ENCODE measurements at places on chromosomes 3 and 15.

GRCh38 chr3:172303941-172304558, 144.2 kb downstream of the GHSR start:
- no peak for DNase-seq

DNA sequence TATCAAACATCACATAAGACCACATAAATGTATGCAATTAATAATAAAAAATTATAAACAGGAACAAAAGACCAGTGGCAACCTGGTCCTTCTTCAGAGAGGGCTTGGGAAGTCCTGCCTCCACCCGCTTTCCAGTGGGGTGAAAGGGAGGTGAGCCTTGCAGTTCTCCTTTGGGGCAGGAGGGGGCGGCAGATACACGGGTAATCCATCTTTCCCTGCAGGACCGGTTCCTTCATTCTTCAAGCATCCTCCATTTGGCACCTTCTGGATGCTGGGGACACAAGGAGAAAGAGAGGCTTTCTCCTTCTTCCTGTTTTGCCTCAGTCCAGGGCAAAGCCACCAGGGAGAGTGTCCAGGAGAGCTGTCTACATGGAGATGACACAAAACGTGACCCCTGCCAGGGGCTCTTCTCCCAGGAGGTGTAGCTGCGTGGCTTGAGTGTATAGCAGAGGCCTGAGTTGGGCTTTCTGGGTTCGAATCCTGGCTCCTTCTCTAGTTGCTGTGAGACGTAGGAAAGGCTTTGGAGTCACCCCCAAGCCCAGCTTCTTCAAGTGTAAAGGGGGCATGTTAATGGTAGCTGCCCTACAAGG, 23.2 kb downstream of the RPLP1 start:
- peak; percentile 61 for DNase-seq

- no peak for DNase-seq
These were observed 108.8 kb downstream of the DLG1 start for GRCh38 chr3:197189623-197190022.

DNA sequence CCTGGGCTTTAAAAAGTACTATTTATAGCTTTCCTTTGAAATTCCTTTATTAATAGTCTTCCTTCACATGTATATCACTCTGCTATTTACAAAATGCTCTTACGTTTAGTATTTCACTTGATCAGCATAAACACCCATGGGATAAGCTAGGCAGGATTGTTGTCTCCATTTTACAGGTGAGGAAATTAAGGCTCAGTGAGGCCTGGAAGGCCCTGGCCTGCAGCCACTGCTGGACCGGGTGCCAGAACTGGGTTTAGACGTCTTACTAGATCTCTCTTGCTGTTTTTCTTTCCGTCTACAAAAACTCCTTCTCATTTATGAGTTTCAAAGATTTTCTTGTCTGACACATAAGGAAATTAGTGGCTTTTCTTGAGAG, 236.4 kb downstream of the LPP start:
- no peak for DNase-seq

DNA sequence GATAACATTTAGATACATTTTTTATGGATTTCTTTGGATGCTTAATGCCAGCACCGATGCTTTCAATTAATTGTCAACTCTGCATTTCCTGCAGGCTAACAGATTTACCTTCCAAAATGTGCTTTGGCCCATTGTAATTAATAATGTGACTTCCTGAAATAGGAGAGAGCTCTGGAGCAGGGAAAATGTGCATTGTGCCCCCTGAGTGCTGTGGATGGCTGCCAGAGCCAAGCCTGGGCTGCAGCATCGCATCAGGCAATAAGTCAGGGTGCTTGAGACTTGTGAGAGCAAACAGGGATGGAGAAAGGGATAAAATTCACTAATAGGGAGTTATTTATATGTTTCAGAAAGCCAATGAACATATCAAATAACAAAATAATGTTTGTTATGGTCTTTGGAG, 133.8 kb downstream of the MOBP start:
- DNase-seq: no peak

GRCh38 chr3:132293251-132293650, 24.0 kb upstream of the ACP3 start:
- no peak for DNase-seq

- no peak for DNase-seq
These were observed 35.8 kb downstream of the ST8SIA2 start for GRCh38 chr15:92429378-92430068.

GRCh38 chr15:92533298-92533697, 122.3 kb downstream of the FAM174B start:
- DNase-seq: no peak

DNA sequence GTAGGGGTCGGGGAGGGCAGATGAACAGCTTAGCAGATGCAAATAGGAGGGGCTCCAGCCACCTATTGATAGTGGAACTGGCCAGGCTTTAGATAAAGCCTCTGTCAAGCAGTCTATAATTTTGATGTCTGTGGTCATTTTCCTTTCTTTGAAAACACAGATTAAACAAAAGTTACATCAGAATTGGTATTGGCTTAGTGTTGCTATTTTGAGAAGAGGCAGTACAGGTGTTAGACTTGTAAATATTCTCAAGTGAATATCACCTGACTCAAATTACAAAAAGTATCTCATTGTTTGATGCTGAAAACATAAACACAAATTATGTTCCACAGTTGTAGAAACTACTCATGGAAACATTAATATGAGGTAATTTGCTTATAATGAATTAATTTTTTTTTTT, 18.1 kb downstream of the GHRL start:
- DNase-seq: no peak
